ENCODE measurements at places on chromosomes 6 and 20.

GRCh38 chr20:33896509-33896908, 85.4 kb downstream of the CHMP4B start:
- no peak for DNase-seq

DNA sequence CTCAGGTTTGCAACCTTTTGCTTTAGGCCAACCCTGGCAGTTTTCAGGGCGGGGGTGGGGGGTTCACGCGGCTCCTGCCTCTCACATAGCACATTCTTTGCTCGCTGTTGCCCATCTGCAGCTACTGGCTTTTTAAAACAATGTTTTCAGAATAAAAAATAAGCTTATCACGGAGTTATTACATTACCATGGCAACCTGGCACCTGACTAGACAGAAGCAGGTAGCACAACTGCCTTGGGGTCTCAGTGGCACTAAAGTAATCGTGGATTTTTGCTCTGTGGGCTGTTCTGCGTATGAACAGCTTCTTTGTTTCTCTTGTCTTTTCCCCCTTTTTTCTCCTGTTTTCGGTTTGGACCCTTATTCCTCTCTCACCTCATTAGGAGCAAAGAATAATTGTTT, 9.1 kb upstream of the MANBAL start:
- no peak for DNase-seq

- DNase-seq, result no peak
Observed at GRCh38 chr20:19830211-19830785, 72.2 kb downstream of the RIN2 start.

DNA sequence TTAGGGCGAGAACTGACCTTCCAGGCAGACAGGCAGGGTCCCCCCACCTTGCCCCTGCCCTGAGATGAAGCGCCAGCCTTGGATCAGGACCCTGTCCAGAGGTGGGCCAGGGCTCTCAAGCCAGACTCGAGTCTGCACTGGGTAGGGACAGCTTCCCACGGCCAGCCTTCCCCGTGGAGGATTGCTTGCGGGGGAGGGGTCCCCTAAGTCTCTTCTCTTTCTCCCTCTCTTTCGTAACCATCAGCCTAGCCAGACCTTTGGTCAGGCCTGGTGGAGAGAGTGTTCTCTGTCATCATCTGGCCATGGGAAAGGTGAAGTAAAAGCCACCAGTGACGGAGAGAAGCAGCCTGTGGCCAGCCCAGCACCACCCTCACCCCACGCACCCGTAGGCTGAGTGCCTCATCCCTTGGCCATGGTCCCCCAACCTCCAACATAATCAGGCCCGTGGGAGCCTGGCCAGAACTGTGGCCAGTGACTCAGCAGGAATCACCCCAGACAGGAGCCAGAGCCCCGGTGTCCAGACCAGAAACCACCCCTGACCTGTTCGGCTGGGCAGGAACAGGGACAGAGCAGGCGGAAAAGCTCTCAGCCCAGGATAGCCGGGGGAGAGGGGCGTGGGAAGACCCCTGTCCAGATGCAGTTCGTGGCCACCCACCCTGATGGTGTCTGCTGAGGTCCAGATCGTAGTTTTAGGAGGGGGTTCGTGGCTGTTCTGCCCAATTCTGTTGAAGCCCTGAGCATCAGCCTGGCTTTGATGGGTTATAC, 47.1 kb downstream of the SNAI1 start:
- DNase-seq, result no peak

DNA sequence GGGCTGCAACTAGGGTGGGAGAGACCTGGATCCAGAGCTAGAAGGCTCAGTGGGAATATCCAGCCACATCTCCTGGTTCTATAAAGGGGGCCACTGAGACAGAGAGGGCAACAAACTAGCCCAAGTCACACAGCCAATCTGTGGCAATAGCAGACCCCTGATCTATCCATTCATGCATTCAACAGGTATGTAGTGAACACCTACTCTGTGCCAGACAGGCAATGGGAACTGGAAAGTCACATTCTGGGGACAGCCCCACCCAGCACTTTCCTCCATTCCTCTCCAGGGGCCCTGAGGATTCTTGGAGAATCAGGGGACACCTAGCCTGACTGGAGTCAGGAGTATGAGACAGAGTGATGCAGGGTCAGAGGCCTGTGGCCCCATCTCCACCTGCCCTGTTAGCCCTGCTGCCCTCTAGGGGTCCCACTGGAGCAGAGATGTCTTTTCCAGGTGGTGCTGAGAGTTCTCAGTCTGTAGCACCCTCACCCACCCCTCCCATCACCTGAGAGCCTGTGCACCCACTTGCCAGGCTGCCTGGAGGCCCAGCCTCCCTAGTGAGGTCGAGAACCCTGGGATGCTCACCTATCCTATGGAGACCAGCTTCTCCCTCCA, 13.6 kb downstream of the BPIFA2 start:
- no peak for DNase-seq

- no peak for DNase-seq
Observed at GRCh38 chr6:33028220-33028849, 18.9 kb upstream of the HLA-DOA start.

- DNase-seq, result no peak
Observed at GRCh38 chr6:122709922-122710512, 69.5 kb upstream of the FABP7 start.

- no peak for DNase-seq
Observed at GRCh38 chr6:85344996-85345395, 104.9 kb upstream of the NT5E start.

DNA sequence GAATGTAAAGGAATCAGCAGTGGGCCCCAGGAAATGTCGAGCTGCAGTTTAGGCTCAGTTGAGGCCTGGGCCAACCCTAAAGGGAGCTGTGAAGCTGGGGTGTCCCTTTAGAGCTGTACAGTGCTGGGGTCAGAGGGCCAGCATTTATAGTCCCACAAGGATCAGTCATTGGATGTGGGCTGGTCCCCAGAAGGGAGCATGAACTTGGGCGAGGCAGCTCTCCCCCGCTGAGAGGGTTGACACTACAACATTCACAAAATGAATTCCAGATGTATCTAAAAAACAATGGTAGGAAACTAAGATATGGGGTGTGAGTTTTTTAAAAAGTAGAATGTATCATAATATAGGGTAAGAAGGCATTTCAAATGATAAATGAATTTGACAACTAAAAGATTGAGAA, 29.7 kb upstream of the TMX4 start:
- no peak for DNase-seq

- no peak for DNase-seq
Observed at GRCh38 chr6:73803562-73804241, 107.7 kb downstream of the CD109 start.

DNA sequence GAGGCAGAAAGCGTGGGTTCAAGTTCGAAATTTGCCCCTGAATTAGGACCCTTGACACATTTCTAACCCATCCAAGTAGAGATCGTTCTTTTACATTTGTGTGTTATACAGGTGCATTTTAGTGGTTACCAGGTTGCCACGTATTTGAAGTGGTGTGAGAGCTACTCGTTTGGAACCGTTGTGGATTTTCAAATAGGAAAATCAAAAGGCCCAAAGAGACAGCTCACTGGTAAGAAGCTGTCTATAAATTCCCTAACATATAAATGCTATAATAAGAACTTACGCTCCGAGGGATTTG, 1.6 kb upstream of the REV3L start:
- no peak for DNase-seq

- DNase-seq, result no peak
Observed at GRCh38 chr20:3237011-3237957, 1.7 kb downstream of the SLC4A11 start.

- DNase-seq, result peak; percentile 12
Observed at GRCh38 chr6:35139924-35140638, 1.1 kb downstream of the TCP11 start.

GRCh38 chr6:56815436-56815835, 139.5 kb upstream of the BEND6 start:
- DNase-seq, result no peak

DNA sequence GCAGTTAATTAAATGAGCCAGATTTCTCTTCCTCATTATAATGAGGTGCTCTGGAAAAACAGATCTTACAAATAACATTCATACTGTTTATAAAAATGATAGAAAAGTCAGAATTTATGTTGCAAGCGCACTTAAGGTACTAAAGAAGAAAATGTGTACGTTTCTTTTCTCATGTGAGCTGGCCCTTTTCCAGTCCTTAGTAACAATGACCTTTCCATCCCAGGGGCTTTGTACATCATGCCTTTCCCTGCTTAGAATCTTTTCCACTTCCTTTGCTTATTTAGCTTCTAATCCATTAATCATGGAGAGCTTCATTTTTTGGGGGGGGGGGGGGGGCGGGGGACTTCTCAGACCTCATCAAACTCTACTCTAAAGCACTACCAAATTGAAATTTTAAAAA, 4.8 kb downstream of the FBXO5 start:
- no peak for DNase-seq

- no peak for DNase-seq
Observed at GRCh38 chr6:24460966-24461365, 28.4 kb downstream of the GPLD1 start.

GRCh38 chr20:51609251-51609650, 66.7 kb upstream of the NFATC2 start:
- no peak for DNase-seq

DNA sequence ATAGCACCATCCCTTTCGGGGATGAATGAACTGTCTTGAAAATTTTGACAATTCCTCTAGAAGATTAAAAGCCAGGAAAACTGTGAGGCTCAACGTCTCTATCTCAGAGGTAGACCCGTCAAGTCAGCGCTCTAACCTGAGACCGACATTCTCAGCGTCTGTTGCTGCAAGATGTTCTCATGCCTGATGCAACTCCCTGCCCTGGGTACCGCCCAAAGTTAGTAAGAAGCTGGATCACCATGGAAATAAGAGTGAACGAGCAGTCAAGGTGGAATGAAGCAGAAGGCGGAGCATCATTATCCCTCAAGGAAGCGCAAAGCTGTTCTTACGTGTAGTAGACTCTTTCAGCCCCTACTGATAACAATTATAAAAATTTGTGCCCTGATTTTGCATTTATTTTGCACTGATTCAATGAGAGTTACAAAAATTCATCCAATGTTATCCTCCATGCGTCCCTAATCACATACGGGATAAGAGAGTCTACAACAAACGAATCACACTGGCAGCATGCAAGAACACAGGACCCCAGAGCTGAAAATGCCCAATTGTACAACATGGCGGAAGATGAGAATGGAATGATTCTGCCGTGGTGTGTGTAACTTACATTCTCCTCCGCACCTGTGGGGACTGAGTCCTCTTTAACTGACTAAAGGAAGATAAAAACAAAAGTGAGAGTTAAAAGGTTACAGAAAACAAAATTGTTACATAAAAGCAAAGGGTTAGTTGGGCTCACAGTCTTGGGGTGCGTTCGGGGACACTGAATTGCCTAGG, 95.4 kb downstream of the BCAS1 start:
- DNase-seq, result no peak

DNA sequence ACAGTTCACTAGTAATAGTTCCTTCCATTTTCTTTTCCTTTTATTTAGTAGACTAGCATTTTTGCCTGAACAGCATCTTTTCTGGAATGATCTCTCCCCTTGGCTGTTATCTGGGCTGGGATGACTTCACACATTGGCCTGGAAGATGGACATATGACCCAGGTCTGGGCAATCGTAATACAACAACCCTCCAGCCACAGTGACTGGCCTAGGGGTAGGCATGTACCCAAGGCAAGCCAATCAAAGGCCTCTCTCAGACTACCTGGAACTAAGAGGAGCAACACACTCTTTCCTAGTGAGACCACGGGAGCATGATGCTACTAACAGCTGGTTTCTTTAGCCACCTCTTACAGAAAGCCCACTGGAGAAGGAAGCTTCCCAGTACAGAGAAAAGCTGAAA, 252.2 kb downstream of the GMPR start:
- DNase-seq, result no peak

GRCh38 chr6:45416700-45417099, 39.0 kb upstream of the SUPT3H start:
- DNase-seq, result no peak

- no peak for DNase-seq
Observed at GRCh38 chr6:157265635-157266034, 57.7 kb downstream of the TMEM242 start.

GRCh38 chr6:79461205-79461604, 76.0 kb downstream of the LCA5 start:
- DNase-seq, result no peak

DNA sequence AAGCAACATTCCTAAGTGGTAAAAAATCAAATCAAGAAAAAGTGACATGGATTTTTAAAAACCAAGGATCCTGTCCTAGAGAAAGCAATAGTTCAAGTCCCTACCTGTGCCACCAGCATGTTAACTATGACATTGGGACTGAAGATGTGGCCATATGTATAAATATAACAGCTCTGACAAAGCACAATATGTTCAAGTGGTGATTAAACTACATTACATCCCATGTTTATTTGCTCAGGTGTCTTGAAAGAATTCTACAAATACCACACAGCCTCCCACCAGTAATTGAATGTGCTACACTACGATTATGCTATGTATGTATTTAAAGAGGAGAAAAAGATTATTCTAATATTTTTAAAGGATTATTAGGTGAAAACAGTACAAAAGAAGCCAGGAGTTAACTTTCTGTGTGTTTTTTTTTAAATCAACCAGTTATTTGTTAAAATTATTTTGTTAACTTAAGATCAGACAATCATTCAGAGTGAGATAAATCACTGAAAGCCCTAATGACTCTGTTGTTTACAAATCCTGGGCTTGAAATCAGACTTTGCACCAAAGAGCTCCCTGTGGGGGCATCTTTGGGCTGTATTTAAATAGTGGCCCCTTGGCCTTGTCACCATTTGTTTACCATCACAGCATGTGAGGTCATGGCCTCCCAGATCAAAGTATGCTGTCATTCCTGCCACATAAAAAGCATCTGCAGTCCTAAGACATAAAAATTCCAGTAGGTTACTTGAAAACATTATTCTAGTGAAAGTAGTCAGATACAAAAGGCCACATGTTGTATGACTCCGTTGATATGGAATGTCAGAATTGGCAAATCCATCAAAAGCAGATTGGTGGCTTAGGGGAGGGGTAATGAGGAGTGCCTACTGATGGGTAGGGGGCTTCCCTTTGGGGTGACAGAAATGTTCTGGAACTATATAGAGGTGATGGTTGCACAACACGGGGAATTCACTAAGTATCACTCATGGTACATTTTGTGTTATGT, 17.1 kb downstream of the TTLL2 start:
- no peak for DNase-seq

- no peak for DNase-seq
Observed at GRCh38 chr20:21156266-21156665, 30.4 kb downstream of the KIZ start.

- DNase-seq, result no peak
Observed at GRCh38 chr6:116190550-116190949, 63.3 kb downstream of the TSPYL4 start.

- DNase-seq, result no peak
Observed at GRCh38 chr6:132961610-132962009, 147.2 kb downstream of the RPS12 start.

- DNase-seq, result no peak
Observed at GRCh38 chr20:20229595-20229994, 138.3 kb upstream of the INSM1 start.

Data from stimulated activated CD8-positive, alpha-beta memory T cell treated with anti-CD3 and anti-CD28 coated beads, Interleukin-15, amount 100 ng/mL, for 1 hour (primary cell).